ENCODE measurements at places on chromosomes 4 and X. TPM values are rescaled to one million over a fixed set of nuclear protein-coding genes. Genes with fewer than 3 reads are reported as not detected.

FLNA gene
- 1,670 TPM for total RNA-seq

DCAF8L2 gene
- not detected for total RNA-seq

PRDX4 gene
- total RNA-seq, result 278 TPM

RAB33A gene
- total RNA-seq, result 0.21 TPM

SEPTIN6 gene
- total RNA-seq, result 10.5 TPM

CENPU gene
- 26.0 TPM for total RNA-seq

PHOX2B gene
- not detected for total RNA-seq

TMSB15C gene
- 0.07 TPM for total RNA-seq

GLRA2 gene
- total RNA-seq, result not detected

ZDHHC15 gene
- not detected for total RNA-seq

LIMCH1 gene
- total RNA-seq, result 32.2 TPM

EPHA5 gene
- 0.62 TPM for total RNA-seq

SERPINA7 gene
- total RNA-seq, result not detected
